Amniotic stem cell (primary cell): ENCODE measurements at places on chromosomes 13 and 19.

DNA sequence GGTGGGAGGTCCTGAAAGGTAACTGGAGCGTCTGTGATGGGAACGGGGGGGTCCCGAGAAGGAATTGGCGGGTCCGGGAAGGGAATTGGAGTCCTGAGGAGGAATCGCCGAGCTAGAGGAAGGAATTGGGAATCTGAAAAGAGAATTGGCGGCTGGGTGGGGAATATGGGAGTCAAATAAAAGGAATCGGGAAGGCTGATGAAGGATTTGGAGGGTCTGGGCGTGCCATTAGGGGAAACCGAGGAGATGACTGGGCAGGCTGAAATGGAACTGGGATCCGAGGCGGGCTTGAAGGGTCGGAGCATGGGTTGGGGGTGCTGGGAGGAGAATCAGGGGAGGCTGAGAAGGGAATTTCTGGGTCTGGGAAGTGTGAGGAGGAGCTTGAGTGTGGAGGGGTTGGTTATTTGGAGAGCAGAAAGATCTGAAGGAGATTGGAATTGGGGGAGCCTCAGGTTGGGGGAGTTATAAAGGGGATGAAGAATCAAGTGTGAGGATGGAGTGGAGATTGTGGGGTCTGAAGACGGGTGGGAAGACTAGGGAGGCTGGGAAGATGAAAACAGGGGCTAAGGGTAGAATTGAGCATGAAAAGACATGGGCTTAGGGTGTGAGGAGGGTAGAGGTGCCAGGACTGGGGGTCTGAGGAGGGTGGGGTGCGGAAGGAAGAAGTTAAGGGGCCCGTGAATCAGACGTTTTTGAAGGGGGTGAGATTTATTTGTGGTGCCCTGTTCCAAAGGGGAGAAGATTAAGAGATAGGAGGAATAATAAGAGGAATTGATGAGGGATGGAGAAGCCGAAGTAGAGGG, 718 bp downstream of the ACTN4 start:
- no peak for DNase-seq

GRCh38 chr13:28983641-28984040, 163.5 kb downstream of the MTUS2 start:
- DNase-seq: no peak

- no peak for DNase-seq
Observed at GRCh38 chr13:50450279-50450678, 393.2 kb downstream of the DLEU7 start.

DNA sequence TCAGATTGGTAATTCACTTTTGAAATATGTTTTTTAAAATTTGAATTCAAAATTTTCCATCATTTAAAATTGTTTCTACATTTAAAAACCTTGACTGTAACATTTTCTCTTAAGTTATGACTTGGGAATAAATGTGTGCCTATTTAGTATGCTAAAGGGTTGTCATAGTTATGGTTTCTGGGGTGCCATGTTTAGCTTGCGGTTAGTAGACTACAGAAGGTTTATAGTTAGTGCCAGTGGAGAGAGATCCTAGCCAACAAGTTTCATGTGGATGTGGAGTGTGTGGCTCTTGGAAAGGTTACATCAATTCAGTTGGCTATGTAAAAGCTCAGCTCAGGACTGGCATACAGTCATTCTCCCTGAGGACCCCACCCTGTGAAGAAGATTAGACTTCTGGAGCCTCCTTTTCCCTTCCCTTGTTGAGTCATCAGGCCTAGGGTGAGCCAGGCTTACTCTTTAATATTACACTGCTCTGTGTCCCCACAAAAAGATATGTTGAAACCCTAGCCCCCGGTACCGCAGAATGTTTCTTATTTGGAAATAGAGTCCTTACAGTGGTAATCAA, 20.4 kb downstream of the LMO7 start:
- no peak for DNase-seq
